Activated T-helper 2 cell treated with anti-CD3 and anti-CD28 coated beads, Interferon-gamma antibody, Interleukin-2, Interleukin-4, amounts not matched to agents 10 μg/mL and 5 μg/mL and 100 μg/mL, durations not matched to agents 14 hours and 24 hours and 36 hours (primary cell): ENCODE measurements at places on chromosomes 6 and 20.

GRCh38 chr6:160382946-160383345 is 34.8 kb downstream of the SLC22A3 start:
- DNase-seq, result no peak

- DNase-seq, result no peak
These were observed 20.0 kb upstream of the MPC1 start for GRCh38 chr6:166402582-166403277.

DNA sequence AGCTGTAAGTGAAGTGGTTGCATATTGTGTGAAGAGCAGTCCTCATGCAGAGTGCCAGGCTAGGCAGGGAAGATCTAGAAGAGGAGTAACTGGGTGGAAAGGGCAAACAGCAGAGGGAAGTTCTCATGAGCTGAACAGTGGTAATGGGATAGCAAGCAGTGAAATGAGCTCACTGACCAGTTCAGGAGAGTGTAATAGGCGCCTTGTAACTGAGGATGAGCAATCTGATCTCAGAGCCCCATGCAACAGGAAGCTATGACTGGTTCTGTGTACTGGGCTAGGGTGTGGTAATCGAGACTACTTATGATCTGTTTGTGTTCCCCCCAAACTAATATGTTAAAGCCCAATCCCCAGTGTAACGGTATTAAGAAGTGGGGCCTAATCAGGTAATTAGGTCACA is 98.6 kb downstream of the RFX6 start:
- DNase-seq, result no peak

- DNase-seq, result no peak
These were observed 89.0 kb downstream of the EDN1 start for GRCh38 chr6:12379181-12379580.

DNA sequence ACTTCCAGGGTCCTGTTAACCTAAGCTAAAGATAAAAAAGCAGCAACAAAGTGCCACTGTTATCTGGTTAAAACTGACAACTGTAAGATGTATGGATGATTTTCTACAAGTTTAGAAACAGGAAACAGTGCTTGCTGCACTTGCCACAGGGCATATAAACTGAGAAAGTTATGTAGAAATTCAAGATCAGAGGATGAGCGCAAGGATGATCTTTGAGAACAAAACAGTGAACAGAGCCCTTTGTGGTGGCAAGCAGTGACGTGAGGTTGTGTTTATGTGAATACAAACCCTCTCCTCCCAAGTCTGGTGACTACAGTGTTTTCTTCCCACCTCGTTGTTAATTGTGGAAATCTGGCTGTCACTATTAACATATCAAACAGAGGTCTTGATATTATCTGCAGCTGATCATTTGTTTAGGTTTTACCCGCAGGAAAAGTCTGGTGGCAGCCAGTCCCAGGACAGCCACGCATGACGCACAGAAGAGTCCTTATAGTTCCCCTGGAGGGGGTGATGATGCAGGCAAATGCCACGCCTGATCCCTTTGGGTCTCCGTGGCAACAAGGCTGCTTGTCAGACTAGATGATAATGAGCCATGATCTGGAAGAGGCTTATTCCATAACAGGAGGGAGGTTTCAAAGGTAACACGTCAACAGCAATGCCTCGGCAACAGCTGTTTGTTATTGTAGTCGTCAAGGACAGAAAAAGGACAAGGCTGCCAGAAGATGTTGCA is 43.1 kb upstream of the TNFAIP3 start:
- peak; percentile 70 for DNase-seq

DNA sequence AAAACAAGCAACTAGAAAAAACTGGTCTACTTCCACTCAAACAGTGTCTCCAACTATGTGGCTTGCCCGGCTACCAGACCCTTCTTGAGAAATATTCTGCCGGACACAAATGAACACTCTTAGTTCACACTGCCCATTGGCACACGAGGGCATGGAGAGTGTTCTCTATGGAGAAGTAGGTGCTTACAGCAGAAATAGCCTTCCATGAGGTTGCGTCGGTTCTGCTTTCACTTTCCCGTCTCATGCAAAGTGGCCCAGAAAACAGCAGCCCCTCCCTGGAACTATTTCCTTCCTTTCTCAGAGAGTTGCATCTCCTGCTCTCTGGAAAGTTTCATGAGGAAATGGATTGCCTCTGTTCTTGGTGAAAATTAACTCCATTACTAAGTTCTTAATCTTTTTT is 9.5 kb upstream of the HLA-DOA start:
- peak; percentile 45 for DNase-seq

GRCh38 chr6:67916399-67916798 is 718.7 kb upstream of the ADGRB3 start:
- no peak for DNase-seq

DNA sequence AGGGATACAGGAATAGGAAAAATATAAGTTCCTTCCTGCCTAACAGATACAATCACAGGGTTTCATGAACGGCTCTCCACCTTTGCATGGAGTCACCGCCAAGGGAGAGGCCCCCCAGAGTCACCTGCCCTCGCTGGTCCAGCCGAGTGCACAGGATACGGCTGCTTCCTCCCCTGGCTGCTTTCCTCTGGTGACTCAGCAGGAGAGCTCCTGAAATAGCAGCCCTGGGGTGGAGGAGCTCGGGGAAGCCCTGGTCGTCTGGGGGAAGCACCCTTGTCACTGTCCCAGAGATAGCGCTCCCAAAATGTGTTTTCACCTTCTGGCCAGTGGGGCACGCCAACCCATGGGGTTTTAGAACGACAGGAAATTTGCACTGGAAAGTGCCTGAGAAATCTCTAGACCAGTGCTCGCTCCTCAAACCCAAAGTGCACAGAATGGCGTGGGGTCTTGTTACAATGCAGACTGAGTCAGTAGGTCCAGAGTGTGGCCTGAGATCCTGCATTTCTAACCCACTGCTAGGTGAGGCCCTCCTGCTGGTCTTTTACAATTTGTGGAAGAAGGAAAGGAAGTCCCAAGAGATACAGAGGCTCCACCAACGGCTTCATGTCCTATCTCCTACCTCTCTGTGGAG is 35.9 kb upstream of the FAM50B start:
- DNase-seq, result no peak

DNA sequence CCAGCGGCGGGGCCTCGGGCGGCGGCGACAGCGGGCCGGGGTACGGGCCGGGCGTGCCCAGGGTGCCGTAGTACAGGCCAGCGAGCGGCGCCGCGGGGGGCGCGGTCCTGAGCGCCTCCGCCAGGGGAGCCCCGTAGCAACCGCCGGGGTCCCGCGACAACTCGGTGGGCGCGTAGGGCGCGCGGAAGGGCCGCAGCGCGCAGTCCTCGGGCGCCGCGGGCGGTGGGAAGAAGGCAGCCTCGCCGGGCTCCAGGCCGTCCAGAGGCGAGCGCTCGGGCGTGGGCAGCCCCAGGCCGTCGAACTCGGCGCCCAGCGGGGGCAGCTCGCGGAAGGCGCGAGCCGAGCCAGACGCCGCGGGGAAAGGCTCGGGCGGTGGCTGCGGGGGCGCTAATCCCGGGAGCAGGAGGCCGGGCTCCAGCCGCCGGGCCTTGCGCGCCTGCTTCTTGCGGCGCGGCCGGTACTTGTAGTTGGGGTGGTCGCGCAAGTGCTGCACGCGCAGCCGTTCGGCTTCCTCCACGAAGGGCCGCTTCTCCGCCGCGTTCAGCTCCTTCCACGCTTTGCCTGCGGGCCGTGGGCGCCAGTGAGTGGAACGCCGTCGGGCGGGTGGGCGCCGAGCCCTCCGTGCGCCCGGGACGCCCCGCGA is 916 bp downstream of the SOX18 start:
- DNase-seq, result no peak

- DNase-seq, result no peak
These were observed 35.6 kb downstream of the RIOK1 start for GRCh38 chr6:7424967-7425807.

- DNase-seq, result no peak
These were observed 841.4 kb upstream of the MAP3K7 start for GRCh38 chr6:91428296-91428695.

DNA sequence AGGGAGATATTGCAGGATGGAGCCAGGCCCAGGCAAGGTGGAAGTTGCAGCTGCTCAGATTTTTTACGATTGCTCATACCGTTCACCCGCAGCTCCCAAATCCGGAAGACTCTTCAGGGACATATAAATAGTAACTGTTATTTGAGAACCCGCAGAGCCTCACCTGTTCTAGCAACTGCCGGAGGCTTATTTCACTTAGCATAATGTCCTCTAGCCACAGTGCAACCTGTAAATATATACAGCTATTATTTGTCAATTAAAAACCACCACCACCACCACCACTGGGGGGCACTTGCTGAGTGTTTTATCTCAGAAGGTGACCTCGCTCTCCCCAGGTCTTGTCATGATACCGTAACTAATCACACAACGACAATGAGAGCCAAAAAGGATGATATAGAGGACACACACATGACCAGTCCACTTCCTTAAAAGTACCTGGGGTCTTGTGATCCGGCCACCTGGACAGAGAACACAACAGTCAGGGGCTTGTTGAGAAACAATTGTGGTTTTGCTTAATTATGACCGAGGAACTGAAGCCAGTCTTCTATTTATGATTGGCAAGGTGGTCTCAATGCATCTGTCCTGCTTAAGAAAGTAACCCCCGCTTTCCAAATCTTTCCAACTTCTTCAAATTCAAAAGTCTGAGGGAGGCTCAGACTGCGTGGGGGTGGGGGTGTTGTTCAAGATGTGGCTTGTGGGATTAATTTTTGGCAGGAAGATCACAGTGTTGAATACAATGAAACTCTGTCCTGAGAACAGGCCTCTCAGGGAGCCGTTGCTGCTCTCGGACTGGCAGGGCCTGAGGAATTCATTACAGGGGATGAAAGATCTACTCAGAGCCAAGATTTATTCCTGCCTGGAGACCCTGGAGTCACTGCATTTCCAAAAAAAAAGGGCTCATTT is 107.7 kb upstream of the PRND start:
- peak; percentile 52 for DNase-seq

- DNase-seq, result no peak
These were observed 93.0 kb upstream of the POPDC3 start for GRCh38 chr6:105272786-105273185.

DNA sequence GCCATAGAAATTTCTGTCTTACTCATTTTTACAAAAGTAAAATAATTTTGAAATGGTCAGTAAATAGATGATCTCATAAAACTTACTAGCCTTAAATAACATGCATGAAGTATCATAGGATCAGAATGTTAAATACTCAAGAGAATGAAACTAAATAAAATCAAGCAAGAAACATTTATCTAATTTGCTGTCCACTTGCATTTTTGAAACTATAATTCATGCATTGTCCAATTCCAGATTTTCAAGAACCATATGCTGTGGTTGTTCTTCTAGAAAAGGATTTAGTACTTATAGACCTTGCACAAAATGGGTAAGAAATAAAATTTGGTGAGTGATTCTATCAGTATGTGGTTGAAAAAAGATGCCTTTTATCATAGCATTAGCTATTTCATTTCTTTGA is 107.0 kb downstream of the STXBP5 start:
- DNase-seq, result no peak

DNA sequence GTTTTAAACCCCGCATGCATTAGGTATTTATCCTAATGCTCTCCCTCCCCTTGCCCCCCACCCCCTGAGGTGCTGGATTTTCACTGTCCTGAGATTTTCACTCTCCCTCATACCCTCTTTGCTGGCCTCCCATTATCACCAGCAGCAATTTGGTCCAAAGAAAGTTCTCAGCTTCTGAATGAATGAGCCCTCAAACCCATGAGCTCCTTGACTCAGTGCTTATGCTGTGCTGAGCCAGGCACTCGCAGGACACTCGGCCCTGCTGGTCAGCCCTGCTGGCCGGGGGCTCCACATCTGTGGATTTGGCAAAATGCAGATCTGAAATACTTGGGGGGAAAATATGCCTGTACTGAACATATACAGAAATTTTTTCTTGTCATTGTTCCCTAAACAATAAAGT is 153.2 kb upstream of the QKI start:
- no peak for DNase-seq

DNA sequence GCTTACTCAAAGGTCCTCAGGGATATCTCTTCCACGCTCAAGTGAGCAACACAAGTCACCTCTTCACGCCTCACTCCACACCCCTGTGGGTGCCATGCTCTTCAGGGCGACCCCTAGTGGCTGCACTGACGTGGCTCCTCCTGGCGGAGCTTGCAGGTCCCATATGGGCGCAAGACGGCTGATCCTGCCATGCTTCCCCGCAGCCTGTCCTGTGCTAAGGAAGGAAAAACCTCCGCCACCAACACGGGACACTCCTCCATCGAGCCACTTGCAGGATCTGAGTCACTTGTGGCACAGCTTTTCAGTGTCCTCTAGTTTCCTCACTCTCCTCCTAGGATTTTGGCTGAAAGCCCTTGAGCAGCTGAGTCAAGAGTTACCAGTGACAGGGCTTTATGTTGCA is 90.7 kb downstream of the KHDC1L start:
- DNase-seq, result no peak

GRCh38 chr20:1281279-1282057 is 15.4 kb downstream of the SNPH start:
- DNase-seq, result peak; percentile 4

GRCh38 chr6:125207956-125208355 is 54.4 kb downstream of the TPD52L1 start:
- no peak for DNase-seq

DNA sequence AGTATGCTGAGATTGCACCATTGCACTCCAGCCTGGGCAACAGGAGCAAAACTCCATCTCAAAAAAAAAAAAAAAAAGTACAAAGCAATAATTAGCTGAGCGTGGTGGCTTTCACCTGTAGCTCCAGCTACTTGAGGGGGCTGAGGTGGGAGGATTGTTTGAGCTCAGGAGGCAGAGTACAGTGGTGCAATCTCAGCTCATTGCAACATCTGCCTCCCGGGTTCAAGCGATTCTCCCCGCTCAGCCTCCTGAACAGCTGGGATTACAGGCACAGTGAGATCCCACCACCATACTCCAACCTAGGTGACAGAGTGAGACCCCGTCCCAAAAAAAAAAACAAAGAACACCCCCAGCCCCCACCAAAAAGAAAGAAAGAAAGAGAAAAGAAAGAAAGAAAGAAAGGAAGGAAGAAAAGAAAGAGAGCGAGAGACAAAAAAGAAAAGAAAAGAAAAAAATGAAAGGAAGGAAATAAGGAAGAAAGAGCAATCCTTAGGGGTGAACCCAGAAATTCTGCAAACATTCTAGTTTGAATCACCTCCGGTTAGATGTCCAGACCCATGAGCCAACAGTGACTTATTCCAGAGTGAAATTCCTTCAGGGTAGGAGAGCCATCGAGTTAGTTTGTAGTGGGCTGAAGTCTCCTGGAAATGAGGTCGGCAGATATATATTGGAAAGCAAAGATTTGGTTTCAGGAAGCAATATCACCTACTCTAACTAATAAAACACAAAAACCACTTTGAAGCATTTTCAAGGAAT is 3.2 kb upstream of the RIPOR3 start:
- DNase-seq, result no peak

DNA sequence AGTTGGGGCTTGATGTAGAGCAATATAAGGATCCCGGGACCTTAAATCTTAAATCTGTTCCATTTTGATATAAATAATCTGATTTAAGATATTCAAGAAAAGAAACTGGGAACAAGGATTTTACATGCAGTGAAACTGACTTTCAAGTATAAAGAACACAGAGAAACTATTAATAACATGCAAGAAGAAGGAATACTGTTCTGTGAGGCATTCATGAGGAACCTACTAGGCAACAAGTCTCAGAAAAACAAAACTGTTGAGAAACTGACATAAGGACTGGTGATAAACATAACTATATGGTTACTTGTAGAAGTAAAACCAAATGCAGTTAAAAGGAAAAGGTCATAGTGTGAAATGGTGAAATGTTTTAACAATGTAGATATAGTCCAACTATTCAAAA is 15.8 kb downstream of the HDDC2 start:
- no peak for DNase-seq
